ENCODE measurements at places on chromosomes 6 and 20.

GRCh38 chr6:72616406-72617015 is 5.4 kb upstream of the KCNQ5 start:
- DNase-seq = no peak

DNA sequence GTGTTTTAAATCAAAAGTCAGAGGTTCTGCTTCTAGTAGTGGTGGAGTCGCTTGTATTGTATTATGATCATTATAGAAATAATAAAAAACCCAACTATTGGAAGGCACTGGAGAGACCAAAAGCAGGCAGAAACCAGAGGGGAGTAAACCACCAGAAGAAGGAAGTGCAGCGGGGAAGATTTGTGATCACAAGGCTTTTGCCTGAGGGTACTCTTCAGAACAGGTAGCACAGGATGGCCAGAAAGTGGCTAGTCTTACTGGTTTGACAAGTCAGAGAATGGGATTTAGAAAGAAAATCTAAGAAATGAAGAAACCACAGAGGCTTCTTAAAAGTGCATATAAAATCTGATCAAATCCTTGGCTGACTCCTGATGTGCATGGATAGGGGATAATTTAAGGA is 24.0 kb downstream of the MAPK13 start:
- peak; percentile 30 for DNase-seq

- no peak for DNase-seq
These were observed 34.7 kb downstream of the AFDN start for GRCh38 chr6:167861424-167861823.

DNA sequence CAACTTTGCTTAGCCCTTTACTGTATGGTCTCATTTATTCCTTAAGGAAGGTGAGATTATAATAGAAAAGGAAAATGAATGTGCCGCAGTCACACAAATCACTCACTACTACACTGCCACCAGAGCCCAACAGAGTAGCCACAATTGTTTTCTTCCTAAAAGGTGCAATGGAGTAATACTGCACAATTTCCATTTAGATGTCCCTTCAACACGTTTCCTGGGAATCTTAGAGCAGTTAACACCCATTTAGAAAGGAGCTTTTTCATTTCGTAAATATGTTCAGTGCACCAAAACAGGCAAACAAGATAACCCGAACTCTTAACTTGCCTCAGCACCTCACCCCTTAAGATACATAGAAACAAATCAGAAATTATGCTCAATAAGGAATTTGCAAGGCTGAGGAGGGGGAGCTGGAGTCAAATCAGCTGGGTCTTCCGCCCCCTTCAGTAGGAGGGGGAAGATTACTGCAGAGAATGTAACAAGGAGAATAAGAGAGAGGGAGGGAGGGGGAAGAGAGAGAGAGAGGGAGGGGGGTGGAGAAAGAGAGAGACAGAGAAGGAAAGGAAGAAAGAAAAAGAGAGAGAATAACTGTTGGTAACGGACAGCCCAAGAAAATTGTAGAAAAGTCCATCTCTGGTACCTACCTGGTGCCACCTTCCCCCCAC is 155.5 kb downstream of the BCAS1 start:
- DNase-seq = no peak

DNA sequence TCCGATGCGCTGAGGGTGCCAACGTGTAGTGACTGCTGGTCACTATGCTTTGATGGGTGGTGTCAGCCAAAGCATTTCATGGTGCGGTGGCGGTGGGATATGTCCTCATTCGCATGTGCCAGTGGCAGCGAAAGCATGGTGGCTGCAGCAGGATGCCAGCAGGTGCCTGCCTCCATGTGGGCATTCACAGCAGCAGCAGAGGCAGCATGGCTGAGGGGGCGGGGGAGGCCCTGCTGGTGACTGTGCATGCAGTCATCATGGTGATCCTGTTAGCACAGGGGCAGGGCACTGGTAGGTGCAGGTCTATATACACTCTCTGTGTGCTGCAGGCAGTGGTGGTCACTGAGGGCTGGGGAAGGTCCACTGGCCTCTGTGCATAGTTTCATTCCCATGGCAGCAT is 22.0 kb downstream of the FIG4 start:
- no peak for DNase-seq

Data from DMS79 treated with DMSO at 0.1 percent for 48 hours (cell line).